ENCODE measurements at places on chromosomes 6 and 20.

DNA sequence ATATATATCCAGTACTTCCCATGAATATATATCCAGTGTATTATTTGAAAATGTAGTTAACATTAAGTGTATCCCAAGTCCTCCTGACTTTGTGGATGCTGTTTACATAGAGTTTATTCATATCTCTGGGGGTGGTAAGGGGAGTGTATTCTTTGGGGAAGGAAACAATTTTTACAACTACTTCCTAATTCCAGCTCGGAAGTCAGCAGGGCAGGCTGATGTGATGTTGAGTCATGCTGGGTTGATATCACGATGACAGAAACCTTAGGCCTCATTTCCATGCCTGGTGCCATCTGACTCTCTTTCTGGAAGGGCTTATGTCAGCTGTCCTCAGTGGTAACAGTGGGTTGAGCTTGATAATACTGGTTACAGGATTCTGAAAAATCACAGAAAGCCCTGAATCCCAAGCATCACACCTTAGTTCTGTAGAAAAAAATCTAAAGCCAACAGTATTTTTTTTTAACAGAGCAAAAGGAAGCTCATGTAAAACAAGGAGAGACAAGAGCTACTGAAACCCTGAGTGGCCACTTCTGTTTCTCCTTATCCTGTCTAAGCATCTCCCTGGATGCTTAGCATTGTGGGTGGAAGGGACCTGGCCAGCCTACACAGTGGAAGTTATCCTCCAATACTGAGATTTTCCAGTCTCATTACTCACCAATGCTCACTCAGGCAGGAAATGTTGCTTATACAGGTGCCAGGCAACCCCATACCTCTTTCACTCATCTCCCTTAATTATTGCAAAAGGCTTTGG, 75.2 kb upstream of the IYD start:
- no peak for DNase-seq

- no peak for DNase-seq
Observed at GRCh38 chr20:31835977-31836852, 9.2 kb downstream of the FOXS1 start.

GRCh38 chr20:44618318-44618731, 33.2 kb downstream of the ADA start:
- DNase-seq: peak; percentile 21

- DNase-seq: no peak
Observed at GRCh38 chr6:63714091-63714490, 78.5 kb downstream of the PHF3 start.

GRCh38 chr6:76694795-76695194, 622.3 kb upstream of the IMPG1 start:
- DNase-seq: no peak

- no peak for DNase-seq
Observed at GRCh38 chr6:74588094-74588832, 617.6 kb downstream of the COL12A1 start.

GRCh38 chr6:157527471-157527907, 146.5 kb downstream of the ZDHHC14 start:
- no peak for DNase-seq

GRCh38 chr6:43705996-43706395, 18.4 kb upstream of the MRPS18A start:
- DNase-seq: no peak

DNA sequence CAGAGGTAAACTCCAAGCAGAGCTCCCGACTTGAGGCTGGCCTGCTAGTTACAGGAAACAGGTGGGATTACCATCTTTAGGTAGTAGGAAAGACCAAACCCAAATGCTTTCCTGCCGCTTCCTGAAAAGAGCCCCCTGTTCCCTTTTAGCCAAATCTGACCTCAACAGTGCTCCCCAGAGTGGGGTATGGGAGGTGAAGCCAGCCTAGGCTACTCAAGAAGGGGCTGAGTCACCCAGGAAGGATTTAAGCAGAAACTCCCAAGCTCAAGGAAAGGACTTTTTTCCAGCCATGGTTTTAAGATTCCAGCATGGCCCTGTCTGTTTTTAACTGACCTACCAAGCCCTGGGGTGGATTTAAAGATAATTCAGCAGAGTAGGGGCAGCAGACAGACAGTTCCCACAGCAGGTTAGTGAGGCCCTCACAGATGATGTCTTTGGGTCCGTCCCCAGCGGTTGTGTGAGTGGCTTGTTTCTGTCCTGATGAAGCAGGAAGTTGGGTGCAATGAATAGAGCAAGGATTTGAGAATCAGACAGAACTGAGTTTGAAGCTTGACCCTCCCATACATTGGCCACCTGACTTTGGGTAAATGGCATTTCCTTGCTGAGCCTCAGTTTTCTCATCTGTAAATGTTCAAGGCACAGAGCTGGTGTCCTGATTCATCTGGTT, 76.9 kb upstream of the MAFB start:
- DNase-seq: no peak

GRCh38 chr20:432677-433299, 24.7 kb downstream of the RBCK1 start:
- no peak for DNase-seq

- DNase-seq: no peak
Observed at GRCh38 chr6:41625442-41625841, 12.8 kb upstream of the MDFI start.

GRCh38 chr6:127496471-127496870, 22.7 kb downstream of the MTCL3 start:
- no peak for DNase-seq

- DNase-seq: no peak
Observed at GRCh38 chr20:31260326-31260932, 3.0 kb downstream of the DEFB115 start.

- DNase-seq: no peak
Observed at GRCh38 chr6:129050086-129050485, 167.1 kb downstream of the LAMA2 start.

All from stimulated activated CD4-positive, alpha-beta T cell treated with anti-CD3 and anti-CD28 coated beads, Interleukin-1b, Interleukin-23, amount 100 ng/mL, for 48 hours (primary cell).